ENCODE measurements at places on chromosomes 13 and 19.

GRCh38 chr19:46728208-46728607 is 11.3 kb upstream of the PRKD2 start:
- no peak for DNase-seq

DNA sequence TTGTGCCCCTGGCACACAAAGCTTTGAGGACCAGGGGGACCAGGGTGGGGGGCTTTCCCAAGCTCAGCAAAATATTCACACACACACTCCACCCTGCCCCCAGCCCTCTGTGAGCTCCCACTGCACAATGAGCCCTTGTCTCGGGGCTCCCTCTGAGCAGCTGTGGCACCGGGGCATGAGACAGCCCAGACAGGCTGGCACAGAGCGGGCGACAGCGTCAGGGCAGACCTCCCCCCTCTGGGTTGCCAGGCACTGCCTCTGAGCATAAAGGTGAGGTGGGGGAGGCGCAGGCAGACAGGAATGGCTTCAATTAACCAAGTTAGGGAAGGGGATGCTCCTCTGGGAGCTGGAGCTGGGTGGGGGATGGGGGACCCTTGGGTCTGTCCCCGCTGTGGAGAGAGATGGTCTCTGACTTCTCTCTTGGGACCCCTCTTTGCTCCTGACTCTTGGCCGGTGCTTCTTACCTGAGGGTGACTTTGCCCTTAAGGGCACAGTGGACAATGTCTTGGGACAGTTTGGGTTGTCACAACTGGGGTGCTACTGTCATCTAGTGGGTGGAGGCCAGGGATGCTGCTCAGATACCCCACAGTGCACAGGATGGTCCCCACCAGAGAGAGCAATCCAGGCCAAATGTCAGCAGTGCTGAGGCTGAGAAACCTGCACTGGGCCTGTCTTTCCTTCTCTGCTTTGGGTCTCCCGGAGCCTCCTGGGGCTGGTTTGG is 30.3 kb downstream of the LYL1 start:
- no peak for DNase-seq

DNA sequence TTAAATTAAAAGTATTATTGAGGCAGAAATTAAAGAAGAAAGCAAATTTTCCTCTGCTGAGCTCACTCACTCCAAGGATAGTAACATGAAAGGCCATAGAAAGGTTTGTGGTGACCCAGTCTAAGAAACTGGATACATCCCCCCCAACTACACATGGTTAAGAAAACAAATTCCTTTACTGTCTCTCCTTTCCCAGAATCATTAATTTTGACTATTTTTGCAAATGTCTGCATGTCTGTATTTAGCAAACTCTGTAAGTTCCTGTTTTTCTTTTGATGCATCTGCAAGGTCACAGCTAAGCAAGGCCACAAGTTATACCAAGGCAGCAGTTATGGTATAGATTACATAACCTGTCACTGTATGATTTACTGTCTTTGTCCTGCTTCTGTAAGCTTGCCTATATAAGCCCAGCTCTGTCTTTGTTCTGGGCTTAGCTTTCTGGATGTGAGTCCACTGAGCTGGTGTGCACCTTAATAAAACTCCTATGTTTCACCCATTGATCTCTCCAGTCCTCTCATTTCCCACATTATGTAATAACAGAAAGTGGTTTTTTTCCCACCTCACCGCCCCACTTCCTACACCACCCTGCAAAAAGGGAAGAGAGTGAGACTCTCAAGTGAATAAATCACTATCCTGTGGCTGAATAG is 8.5 kb upstream of the ZNF83 start:
- DNase-seq, result no peak

- DNase-seq, result no peak
These were observed at the start of gene LDLR for GRCh38 chr19:11089254-11090013. LDLR (plus strand) TSS chr19:11089463; CDS start chr19:11089549, 86 bp downstream.

GRCh38 chr19:49853852-49854377 is 3.0 kb downstream of the PTOV1 start:
- DNase-seq, result no peak

DNA sequence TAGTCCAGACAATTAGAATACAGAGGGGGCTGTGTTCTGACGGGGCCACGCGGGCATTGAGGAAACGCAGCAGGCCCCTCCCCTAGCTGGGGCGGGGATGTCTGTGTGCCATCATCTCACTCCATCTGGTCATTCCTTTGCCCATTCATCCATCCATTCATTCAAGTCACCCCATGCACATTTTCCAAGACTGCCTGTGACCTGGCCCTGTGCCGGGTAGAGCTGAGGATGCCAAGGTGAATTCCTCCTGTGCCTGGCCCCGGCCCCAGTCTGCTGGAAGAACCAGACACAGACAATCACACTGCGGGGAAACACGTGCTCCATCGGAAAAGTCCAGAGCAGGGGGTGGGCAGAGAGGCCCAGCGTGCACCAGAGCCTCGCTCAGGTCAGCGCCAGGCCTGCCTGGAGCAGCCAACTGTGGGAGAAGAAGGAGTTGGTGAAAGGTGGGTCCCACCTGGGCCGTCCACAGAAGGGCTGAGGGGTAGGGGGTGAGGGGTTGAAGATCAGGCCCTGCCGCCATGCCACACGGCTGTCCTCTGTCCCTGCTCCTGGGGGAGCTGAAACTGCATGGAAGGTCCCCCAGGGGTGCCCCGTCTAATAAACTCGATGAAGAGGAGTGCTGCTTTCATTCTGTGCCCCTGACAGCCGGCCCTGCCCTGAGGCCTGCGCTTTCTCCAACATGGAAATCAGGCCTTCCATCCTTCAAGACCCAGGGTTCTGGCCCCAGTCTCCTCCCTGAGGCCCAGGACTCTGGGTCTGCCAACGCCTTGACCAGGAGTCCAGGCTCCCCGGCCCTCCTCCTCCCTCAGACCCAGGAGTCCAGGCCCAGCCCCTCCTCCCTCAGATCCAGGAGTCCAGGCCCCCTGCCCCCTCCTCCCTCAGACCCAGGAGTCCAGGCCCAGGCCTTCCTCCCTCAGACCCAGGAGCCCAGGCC is 1.6 kb upstream of the CACNG6 start:
- DNase-seq, result no peak

DNA sequence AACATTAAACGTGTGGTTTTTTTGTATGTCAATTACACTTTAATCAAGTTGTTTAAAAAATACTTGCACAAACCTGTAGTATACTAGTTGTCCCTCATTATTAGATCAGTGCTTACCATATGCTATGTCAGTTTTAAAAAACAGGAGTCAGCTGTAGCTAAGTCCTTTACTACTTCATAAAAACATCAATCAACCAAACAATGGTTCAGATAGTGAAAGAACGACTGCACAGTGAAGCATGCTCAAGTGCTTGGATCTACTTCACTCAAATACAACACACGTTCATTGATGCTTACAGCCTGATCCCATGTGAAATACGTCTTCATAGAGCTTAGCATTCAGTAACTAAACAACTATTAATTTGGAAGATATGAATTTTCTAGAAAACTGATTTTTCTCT is 225.0 kb downstream of the FGF14 start:
- no peak for DNase-seq

DNA sequence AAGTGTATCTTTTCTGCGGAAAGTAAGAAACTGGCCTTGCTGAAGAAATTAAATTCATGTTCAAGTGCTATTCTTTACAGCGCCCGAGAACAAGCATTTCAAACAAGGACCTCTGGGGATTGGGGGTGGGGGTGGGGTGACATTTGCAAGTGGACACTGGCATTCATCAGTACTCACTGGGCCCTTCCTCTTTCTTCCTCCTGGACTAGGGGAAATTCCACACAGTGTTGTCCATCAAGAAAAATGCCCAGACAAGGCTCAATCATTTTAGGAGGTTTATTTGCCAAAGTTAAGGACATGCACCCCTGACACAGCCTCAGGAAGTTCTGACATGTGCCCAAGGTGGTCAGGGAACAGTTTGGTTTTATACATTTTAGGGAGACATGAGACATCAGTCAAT is 22.9 kb upstream of the OR10H1 start:
- DNase-seq, result no peak

- DNase-seq, result no peak
These were observed 16.2 kb downstream of the LACC1 start for GRCh38 chr13:43895940-43896339.

DNA sequence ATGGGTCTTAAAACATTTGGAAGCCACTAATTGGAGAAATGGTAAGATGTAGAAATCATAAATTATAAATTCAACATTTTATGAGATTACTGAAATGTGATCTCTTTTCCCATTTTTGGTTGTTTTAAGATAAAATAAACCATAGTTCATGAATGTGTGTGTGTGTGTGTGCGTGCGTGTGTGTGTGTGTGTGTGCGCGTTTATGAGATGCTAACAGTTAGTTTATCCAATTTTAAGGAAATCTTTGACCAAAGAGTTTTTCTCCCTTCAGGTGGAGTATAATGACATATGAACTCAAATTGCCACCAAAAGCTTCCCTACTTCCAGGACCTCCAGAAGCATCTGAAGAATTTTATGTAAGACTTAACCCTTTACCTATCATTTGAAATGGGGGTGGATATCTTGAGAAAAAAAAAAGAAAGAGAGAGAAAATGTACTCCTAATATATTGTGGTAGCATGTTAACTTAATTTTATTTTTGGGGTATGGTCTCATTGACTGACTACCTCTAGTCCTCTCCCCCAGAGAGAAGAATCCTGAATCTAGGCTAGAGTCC is 98.1 kb upstream of the AKAP11 start:
- DNase-seq, result no peak

DNA sequence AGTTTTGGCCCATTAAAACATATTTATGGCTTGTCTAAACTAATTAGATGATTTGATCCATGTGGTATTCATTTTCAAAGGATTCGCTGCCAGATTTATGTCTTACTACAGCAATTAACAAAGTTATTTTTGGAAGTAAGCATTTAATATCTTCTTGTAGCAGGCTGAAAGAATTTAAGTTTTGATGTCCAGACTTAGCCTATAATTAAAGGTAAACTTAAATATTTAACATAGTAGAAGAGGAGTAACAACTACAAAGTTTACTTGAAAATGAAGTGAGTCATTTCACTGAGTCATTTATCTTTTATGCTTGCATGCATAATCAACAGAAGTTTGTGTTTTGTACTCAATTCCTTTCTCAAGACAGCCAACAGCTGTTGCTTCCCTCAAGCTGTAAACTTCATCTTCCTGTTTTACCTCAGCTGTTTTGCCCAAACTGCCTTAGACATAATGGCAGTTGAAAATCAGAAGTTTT is 58.1 kb downstream of the EDNRB start:
- DNase-seq, result no peak

- DNase-seq, result no peak
These were observed 61.2 kb upstream of the USE1 start for GRCh38 chr19:17153996-17154395.

- DNase-seq, result no peak
These were observed 61.9 kb upstream of the LDLR start for GRCh38 chr19:11027381-11027780.

DNA sequence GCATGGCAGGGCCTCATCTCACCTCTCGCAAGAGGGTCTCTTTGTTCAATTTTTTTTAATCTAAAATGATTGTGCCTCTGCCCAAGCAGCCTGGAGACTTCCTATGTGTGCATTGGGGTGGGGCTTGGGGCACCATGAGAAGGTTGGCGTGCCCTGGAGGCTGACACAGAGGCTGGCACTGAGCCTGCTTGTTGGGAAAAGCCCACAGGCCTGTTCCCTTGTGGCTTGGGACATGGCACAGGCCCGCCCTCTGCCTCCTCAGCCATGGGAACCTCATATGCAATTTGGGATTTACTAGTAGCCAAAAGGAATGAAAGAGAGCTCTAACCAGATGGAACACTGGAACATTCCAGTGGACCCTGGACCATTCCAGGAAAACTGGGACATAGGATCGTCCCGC is 8.0 kb downstream of the FXYD3 start:
- DNase-seq, result no peak

DNA sequence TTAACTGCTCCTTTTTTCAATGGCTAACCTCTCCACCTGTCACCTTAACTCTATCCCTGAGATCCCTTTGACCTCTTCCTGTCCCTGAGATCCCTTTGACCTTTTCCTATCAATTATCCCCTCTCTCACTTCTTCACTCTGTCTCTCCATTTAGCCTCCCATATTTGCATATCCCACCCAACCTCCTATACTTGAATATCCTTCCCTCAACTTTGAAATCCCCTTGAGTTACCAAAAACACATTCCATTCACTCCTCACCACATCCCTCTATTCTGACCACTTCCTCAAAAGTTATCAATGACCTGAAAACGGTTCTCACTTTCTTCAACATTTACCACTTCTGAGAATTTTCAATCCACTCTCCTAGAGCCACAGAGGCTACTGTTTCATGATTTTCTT is 3.0 kb downstream of the MYCBP2 start:
- DNase-seq, result no peak

DNA sequence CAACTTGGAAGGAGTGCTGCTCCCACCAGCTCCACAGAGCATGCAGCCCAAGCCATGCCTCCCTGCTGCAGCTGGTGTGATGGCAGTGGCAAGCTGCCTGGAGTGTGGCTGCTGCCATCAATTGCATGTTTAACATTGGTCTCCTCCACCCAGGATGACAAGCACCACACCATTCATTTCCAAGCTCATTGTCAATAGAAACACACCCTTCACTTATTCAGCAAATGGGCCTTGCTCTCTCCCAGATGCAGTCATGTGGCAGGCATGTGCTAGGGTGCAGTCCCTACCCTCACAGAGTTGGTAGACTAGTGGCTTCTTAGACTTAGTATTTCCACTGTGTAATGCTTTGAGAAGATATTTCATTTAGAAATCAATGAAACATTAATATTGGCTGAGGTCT is 70.8 kb upstream of the FGF14 start:
- no peak for DNase-seq

DNA sequence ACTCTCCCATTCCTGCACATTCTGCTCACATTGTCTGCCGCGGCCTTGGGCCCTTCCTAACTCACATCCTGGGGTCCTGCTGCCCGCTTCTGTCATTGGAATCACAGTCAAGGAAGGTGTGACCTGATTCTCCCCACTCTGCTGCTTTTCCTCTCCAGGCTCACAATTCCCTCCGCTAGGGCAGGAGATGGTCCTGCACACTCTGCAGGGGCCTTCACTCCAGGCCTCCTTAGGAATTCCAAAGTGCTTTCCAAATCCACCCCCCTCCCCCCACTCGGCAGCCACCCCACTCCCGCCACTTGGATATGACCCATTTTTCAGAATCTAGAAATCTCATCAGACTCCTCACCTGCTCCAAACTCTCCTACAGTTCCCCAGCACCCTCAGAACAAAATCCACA is 3.1 kb upstream of the SLC5A5 start:
- DNase-seq, result no peak

GRCh38 chr19:2982983-2983350 is 5.6 kb downstream of the TLE6 start:
- no peak for DNase-seq

DNA sequence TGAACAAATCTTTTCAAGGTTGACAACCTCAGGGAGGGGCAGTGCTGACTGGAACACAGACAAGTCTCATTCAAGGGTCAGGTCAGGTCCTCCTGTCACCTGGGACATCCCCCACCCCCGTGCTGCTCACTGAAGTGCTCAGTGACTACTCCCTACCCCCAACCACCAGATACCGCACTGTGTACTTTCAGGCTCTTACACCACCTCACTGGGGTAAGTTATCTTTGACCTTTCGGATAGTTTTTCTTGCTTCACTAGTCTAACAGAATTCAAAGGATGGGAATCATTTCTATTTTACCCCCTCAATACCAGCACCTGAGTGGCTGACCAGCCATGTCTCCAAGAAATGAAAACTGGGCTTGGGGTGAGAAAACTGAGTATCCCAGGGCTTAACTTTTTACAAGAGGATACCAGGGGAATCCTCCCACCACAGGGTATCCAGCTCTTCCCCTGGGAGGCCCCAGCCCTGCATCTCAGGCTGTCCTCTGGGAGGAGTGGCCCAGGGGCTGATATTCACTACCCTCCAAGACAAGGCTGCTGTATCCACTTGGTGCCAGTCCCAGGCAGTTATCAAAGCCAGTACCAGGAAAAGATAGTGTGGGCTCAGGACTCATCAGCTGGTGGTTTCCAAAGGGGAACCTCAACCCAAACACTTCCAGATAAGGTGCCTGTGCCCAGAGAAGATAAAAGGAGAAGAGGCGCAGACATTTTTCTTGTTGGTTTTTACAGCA is 2.1 kb downstream of the ZNF563 start:
- no peak for DNase-seq
